ENCODE measurements at places on chromosomes 3 and 15.

DNA sequence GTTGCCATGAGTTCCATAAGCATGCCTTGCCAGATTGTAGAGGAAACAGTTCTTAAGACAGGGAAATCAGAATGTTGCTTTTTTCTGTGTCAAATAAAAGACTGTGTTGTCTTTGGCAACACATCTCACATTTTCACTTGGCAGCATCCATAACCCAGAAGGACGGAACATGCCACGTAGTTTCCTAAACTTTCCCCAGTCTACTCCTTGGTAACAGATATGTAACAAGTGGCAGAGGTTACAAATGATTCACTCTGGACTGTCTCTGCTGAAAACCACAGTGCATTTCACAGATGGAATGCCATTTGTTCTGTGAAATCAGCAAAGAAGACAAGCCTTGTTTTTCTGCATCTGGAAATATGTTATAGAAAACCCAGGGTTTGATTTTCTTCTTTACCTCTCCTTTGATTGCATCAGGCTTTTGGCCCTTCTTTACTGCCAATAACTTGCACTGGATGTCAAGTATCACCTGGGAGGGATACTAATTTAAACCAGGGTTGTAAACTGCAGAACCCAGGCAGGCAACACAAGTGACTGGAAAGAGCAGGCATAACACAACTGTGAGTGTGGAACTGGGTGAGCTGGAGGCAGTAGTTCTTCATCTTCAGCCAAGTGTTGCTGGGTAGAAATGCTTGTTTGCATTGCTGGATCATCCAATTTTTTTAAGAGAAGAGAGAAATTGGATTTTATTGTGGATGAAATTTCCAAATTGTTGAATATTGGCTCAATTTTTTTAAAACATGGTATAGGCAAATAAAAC is 124.4 kb upstream of the FOXB1 start:
- no peak for ATAC-seq

GRCh38 chr3:155428563-155428962 is 135.1 kb upstream of the STRIT1 start:
- ATAC-seq: no peak

DNA sequence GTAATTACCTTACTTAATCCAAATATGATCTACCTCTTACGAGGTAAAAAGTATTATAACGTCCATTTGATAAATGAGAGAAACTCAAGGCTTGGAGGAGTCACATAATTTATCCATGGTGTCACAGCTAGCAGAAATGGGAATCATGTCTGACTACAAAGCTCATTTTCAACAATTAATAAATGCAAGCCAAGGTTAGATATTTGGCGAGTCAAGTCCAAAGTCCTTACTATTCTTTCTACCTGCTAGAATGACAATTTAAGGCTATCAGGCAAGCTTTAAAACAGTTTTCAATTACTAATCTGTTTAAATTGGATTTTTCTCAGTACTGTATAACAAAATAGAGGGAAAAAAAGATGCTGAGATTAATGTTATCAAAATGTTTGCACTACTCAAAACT is 68.6 kb downstream of the DLG1 start:
- no peak for ATAC-seq

GRCh38 chr3:143343031-143343430 is 223.5 kb downstream of the CHST2 start:
- no peak for ATAC-seq
